Activated CD4-positive, alpha-beta memory T cell treated with anti-CD3 and anti-CD28 coated beads for 36 hours (primary cell): ENCODE measurements at places on chromosomes 1 and 21. TPM values are rescaled to one million over a fixed set of nuclear protein-coding genes. Genes with fewer than 3 reads are reported as not detected.

DNA sequence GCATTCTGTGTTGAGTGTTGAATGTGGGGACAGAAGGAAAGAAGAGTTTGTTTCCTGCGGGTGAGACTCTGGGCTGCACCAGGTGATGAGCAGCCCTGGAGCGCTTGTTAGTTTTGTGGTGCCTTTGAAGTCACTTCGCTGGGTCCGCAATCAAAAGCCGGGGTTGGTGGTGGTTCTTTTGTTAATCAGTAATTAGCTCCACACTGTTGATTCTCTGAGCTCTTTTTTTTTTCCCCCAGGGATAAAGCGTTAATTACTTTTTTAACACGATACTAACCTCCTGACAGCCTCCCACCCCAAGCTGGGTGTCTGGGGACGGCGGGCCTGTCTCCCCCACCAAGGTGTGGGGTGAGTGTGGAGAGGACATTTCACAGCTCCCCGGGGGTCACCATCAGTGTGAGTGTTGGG lies 56.6 kb downstream of the AGPAT3 start:
- peak; percentile 57 for DNase-seq

GRCh38 chr1:10591010-10591409 lies 116.3 kb downstream of the PEX14 start:
- DNase-seq = no peak

GRCh38 chr1:229119876-229120275 lies 151.0 kb upstream of the RAB4A start:
- no peak for DNase-seq

DNA sequence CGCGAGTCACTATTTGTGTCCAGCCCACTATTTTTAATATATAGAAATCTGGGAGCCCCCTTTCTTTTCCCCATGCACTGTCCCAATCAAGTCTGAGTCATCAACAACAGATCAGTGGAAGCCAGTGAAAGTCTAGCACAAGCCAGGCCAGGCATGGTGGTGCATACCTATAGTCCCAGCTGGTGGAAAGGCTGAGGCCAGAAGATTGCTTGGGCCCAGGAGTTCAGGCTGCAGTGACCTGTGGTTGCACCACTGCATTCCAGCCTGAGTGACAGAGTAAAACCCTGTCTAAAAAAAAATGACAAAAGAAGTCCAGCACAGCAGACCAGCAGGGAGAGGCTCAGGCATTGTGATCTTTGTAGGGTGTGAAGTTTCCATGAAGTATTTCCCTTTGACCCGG lies 9.0 kb upstream of the RPL5 start:
- no peak for DNase-seq

- DNase-seq = no peak
Observed at GRCh38 chr1:91706140-91706957, 179.6 kb downstream of the TGFBR3 start.

DNA sequence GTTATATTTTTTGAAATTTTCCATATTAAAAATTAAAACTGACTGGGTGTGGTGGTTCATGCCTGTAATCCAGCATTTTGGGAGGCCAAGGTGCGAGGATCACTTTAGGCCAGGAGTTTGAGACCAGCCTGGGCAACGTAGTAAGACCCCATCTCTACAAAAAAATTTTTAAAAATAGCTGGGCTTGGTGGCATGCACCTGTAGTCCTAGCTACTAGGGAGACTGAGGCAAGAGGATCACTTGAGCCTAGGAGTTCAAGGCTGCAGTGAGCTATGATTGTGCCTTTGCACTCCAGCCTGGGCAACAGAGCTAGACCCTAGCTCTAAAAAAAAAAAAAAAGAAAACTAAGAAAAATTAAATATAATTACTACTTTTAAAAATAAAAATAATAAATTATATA lies 4.5 kb upstream of the SVBP start:
- no peak for DNase-seq

- no peak for DNase-seq
Observed at GRCh38 chr1:61269602-61270001, 187.2 kb downstream of the NFIA start.

GRCh38 chr1:164774413-164774812 lies 215.4 kb downstream of the PBX1 start:
- DNase-seq = no peak

- no peak for DNase-seq
Observed at GRCh38 chr1:168335500-168335899, 54.8 kb downstream of the TBX19 start.

DNA sequence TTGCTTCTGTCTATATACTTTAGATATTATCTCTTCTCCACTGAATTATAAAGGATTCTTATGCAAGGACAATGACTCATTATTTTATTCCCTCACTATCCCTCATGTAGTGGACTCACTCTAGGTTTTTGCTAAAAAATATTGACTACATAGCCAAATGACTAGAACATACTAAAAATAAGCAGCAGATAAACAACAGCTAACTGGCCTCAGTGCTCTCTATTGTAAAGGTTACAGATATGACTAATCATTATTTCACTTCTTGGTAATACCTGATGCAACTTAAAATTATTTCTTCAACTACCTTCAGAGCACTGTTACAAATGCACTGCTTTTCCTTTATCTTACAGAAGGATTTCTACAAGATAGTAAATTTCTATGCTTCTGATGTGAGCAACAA lies 147.6 kb upstream of the DEPDC1 start:
- DNase-seq = no peak

DNA sequence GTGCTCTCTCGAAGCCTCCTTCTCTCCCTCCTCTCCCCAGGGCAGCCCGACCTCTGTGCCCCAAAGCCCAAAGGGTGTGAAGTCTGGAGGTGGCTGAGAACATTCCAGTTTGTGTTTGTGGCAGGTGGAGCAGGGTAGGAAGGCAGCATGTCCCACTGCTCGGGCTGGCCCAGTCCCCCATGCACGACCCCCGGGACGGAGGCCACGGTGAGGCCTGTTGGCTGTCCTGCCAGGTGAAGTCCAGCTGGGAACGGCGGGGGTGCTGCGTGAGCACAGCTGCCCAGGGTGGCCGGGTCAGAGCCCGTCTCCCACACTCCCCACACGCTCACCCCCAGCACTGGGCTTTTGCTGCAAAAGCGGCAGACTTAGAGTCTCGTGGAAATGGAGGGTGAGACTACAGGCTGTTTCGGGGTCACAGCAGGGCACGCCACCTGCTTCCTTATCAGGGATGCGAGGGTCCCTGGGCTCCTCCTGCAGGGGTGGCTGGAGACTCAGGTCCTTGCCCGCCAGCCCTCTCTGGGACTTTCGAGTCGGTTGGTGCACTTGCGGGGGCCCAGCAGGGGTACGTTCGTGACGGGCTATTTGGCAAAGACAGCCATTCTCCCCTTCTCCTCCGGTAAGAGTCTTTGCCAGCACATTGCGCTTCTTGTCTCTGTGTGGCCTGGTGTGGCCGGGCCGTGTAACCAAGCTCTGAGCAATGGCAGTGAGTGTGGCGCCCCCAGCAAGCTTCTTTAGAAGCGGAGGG lies 40.3 kb downstream of the MORN1 start:
- DNase-seq = no peak

DNA sequence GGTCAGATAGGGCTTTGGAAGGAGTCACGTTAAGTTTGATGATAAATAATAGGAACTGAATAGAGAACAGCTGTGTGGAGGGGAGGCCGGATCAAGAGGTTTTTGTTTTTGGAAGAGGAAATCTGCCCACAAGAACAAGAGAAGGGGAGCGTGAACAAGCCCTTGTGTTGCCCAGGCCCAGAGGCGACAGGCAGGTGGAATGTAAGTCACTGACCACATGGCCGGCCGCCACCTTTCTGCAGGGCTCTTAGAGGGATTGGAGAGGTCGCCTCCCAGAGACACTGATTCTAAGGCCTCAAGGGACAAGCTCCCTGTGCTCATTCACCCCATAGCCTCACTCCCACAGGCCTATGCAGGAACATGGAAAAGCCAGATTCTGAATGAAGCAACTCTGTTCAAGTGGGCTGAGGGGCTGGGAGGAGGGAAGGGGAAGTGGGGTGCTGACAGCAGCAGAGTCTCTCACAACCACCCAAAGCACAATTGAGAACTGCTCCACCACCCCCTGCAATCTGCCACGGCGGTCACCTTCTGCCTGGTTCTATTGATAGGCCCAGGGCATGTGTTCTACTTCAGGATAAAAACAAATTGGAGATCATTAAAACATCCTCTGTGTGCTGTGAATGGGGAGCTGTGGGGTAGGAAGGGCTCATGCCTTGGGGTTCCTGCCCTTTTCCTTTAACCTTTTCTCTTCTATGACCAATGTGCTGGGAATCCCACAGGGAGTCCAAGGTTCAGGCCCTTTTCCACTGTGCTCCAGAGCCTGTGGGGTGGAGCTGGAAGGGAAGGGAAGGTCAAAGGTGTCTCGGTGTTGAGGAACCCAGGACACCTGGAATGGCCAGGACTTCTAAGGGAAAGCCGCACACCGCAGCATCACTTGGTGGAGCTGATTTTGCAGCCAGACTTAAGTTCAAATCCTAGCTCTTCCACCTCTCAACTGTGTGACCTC lies 63.3 kb upstream of the PARP1 start:
- no peak for DNase-seq

- no peak for DNase-seq
Observed at GRCh38 chr21:45371655-45372054, 33.3 kb upstream of the COL18A1 start.

GRCh38 chr1:51969038-51969705 lies 21.3 kb downstream of the RAB3B start:
- no peak for DNase-seq

Gene TRNP1
- 0.19 TPM for total RNA-seq
